ENCODE measurements at places on chromosomes 4 and X. TPM values are rescaled to one million over a fixed set of nuclear protein-coding genes. Genes with fewer than 3 reads are reported as not detected.

Gene GUCY1B1
- 3.1 TPM for total RNA-seq

Gene GC
- total RNA-seq, result not detected

Gene ZNF185
- total RNA-seq, result 4.0 TPM

Gene EFHC2
- total RNA-seq, result 0.51 TPM

Gene NAAA
- total RNA-seq, result 3.3 TPM

Gene TDO2
- total RNA-seq, result 2.4 TPM

Gene TRAPPC11
- 19.1 TPM for total RNA-seq
